Activated CD4-positive, alpha-beta T cell treated with anti-CD3 and anti-CD28 coated beads, Interleukin-2, amount 50 U/mL, for 48 hours (primary cell): ENCODE measurements at places on chromosomes 1 and 21.

DNA sequence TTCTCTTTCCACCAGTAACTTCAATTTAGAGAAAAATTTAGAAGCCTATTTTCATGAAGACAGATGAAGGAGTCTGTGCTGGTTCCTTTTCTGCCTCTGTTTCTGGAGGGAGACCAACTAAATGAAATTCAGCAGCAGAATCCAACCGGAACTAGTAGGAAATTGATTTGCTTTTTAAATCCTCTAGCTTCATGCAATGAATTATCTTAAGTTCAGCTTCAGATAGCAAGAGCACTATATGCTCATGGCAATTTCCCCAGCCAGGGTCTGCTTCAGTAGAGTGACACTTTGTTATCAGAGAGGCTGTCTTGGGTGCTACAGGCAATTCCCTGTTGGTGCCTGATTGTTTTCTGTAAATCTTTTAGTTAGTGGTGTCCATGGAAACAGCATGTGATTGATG is 189.7 kb downstream of the SLC35F3 start:
- no peak for DNase-seq

DNA sequence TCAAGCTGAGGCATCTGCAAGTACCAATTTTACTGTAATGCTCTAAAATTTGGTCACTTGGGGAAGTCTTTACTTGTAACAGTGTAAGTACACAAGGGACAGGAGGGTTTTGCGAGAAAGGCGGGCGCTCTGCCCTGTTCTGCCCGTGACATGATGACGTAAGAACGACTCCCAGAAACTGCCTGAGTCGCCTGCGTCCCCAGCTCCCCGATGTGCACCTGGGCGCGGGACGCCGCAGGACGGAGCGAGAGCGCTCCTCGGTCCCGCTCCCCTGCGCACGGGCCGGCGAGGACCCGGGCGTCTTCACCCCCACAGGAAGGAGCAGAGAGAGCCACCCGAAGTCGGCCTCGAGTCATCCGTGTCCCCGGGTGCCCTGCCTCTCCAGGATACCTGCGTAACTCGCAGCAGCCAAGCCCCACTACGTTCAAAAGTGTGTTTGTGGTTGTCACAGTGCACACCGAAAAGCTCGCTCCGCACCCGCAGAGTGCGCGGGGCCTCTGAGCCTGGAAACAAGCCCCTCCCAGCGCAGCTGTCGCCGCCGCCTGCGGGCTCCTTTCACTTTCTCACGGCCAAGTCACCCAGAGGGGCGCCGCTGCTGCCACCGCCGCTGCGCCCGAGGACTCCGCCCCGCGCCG is 3.3 kb upstream of the ZBTB18 start:
- DNase-seq, result peak; percentile 61

DNA sequence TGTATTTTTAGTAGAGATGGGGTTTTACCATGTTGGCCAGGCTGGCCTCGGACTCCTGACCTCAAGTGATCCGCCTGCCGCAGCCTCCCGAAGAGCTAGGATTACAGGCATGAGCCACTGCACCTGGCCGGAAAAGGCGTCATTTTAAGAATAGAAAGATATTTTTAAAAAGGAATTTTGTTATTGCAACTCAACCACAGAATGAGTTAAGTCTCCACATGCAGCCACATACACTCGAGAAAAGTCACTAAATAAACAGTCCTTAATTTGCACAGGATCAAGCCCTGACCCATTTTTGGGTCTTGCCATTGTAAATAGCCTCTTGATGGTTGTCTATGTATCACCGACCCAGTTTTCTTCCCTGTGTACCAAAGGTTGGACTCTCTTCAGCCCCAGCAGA is 85.5 kb downstream of the FBXO2 start:
- no peak for DNase-seq

- DNase-seq, result no peak
These were observed 33.7 kb downstream of the GLUL start for GRCh38 chr1:182357913-182358312.

GRCh38 chr1:85577419-85578320 is 2.9 kb upstream of the CCN1 start:
- DNase-seq, result peak; percentile 10

DNA sequence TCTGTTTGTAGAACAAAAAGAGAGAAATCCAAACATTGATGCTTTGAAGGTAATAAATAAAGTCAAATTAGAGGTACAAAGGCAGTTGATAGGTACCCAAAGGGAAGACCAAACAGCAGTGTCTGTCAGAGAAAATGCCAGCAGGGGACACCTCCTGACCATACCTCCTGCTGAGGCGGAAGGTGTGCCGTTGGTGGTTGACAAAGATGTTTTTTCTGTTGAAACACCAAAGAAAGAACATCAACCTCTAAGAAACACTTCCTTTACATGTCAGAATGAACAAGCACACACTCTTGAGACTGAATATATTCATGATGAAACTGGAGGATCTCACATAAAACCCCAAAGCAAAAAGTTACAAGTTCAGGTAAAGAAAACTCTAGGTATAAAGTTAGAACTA is 128.3 kb downstream of the MACF1 start:
- no peak for DNase-seq

DNA sequence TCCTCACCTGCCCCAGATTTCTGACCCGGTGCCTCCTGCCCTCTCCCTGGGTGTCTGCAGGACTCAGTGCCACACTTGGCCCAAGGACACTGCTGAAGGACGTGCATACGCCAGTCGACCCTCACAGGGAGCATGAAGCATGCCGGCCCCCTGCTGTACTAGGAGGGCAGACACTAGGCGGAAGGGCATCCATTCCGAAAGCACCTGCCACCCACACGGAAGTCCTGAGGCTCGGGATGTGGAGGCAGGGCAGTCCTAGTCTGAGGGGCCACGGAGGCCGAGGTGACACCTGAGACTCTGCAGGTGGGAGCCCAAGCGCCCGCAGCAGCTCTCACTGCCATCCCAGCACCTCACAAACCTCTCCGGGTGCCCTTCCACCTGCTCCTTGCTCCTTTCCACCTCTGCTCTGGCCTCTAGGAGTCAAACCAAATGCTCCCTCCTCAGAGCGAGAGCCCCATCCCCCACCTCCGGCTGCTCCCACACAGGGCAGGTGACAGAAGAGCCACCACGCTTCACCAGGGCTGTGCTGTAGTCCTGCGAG is 2.4 kb downstream of the NPHP4 start:
- DNase-seq, result no peak

- no peak for DNase-seq
These were observed 6.6 kb downstream of the ZBTB48 start for GRCh38 chr1:6586404-6586816.

DNA sequence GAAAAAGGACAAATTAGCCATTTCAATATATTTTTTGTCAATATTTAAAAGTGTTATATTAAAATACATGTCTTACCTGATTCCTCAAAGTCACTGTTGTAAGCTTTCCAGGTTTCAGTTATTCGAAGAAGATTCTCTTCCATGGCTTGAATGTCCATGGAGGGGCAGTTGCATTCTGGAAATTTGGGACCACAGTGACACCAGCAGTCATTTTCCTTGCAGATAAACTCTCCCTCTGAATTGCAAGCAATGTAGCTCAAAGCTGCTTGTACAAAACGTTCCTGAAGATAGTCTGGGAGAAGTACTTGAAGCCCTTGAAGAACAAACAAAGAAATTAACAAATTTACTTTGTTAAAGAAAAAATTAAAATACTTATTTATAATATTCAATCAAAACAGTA is 251.7 kb downstream of the BRINP3 start:
- DNase-seq, result no peak

DNA sequence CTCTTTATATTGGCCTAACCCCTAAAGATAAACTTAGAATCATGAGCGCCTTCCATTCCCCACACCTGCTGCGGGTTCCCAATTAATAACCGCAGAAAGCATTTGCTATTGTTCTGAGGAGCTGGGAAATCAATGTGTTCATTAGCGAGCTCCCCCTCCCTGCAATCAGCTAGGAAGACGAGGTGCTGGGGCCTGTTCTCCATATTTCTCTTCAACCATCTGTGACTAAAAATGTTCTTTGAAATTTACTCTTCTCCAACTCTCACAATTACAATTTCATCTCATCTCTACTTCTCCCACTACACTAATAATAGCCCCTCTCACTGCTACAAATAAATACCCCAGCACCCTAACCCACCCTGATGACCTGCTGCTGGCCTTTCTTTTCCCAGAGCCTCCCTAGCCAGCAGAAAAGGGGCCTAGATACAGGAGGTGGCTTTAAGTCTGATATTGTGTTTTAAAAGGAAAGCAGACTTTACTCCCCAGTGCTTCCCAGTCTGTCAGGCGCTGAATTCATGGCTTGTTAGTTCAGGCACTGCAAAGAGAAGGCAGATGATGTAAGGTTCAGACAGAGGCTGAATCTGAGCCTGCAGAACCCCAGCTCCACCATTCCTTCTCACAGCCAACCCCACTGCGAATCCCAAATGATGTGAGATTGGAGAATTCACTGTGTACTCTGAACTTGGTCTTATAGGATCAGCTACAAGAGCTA is 477.5 kb upstream of the DAB1 start:
- DNase-seq, result no peak

GRCh38 chr21:33552093-33552998 is 9.5 kb downstream of the SON start:
- no peak for DNase-seq

GRCh38 chr1:11318982-11319381 is 46.0 kb downstream of the UBIAD1 start:
- DNase-seq, result no peak

DNA sequence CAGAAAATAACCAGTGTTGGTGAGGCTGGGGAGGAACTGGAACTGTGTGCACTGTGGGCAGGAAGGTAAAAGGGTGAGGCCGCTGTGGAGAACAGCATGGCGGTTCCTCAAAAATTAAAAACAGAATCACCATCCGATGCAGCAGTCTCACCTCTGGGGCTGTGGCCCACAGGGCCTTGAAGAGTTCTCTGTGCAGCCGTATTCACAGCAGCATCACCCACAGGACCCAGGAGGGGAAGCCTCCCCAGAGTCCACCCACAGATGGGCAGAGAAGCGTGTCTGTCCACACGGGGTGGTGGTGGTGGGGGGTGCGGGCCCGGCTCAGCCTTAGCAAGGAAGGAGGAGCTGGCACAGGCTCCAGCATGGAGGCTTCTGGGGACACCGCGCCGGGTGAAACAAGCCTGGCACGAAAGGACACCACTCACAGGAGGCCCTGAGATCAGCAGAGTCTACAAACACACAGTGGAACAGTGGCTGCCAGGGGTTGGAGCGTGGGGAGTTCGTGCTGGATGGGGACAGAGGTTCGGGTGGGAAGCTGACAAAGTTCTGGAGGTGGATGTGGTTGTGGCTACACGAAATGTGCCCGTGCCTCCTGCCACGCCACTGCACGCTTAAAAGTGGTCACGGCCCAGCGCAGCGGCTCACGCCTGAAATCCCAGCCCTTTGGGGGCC is 11.5 kb downstream of the MORN1 start:
- no peak for DNase-seq

DNA sequence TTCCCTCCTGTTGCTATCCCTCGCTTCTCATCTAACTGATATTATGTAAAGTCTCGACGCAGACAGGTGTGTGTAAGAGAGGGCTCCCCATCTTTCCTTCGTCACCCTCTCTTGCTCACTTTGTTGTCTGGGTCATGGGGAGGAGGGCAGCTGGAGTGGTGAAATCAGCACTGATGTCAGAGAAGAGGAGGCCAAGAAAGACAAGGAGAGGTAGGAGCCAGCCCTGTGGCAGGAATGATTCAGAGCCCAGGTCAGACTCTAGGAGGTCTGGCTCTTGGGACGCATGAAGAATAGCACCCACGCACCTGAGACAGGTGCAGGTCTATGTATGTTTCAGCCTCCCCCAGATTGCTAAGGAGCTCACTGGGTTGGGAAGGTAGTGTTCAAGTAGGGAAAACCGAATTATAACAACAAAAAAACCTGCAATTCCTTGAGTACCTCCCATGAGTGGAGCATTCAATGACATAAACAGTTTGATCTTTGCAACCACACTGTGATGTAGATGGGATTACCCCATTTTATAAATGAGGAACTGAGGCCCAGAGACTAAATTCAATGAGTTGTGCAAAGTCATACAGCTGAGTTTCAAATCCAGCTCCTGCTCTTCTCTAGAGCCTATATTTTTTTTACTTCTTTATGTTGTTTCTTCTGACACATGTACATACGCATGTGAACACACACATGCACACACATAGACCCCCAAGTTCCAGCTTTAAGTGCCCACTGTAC is 10.4 kb downstream of the NUAK2 start:
- no peak for DNase-seq

GRCh38 chr1:79109445-79109844 is 102.9 kb upstream of the ADGRL4 start:
- DNase-seq, result no peak

GRCh38 chr1:53684741-53685140 is 54.2 kb downstream of the GLIS1 start:
- DNase-seq, result no peak

- DNase-seq, result peak; percentile 49
These were observed 263.6 kb downstream of the DUSP10 start for GRCh38 chr1:221478050-221478949.

DNA sequence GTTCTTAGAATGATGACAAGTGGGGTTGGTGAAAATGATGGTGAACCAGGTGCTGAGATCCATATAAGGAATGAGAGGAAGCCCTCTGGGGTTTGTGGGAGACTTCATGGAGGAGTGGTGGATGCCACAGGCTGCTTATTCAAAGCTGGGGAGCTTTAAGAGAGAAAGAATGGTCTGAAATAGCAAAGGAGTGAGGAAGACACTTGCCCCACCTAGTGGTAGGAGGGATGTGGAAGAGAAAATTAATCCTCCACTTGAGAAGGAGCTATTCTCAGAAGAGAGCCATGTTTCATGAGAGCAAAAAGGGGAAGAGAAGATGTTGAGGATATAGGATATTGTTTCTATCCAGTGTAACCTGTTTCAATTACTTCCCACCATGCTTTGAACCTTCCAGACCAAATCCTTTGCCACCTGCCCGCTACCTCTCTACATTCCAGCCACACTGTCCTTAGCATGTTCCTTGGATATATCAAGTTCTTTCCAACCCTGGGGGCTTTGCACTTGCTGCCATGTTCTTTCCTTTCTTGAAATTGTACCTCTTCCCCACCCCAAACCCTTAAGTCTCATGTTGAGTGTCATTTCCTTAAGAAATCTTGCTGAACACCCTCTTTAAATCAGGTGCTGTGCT is 19.6 kb upstream of the ZNF648 start:
- DNase-seq, result no peak

DNA sequence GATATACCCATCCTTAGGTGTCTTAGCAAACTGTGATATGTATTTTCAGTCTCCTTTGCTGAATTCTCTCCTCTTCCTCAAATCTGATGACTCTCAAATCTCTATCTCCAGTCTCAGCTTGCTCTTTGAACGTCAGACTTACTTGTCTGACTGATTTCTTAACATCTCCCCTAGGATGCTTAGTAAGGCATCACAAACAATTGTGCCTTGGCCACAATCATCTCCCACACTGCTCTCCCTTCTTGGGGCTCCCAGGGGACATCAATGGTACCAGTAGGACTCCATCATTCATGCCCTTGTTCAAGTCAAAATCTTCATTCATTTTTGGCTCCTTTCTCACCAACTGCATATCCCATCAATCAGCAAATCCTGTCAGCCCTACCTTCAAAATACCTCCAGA is 42.0 kb downstream of the GNG12 start:
- DNase-seq, result no peak

DNA sequence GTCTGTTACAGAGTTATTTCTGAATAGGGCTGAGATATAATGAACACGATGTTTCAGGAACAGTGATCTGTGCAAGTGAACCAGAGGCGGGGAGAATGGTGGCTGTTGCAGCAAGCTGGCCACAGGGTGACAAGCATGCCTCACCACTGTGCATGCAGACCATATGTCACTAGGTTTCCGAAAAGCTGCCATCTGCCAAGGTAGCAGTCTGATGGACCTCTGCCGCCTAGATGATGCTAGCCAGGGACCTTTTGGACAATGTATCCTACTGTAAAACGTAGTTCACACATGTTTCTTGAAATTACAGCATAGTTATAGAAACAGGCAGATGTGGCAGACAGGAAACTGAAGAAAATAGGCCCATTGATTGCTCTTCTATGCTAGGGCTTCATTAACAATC is 204.2 kb upstream of the RRP15 start:
- no peak for DNase-seq
